RPMI8226 (cell line): ENCODE measurements at places on chromosomes 2 and 18.

- peak; percentile 64 for DNase-seq
These were observed 88.6 kb upstream of the BCL11A start for GRCh38 chr2:60641811-60642788.

- DNase-seq, result no peak
These were observed 45.4 kb upstream of the CCDC150 start for GRCh38 chr2:196594158-196594557.

DNA sequence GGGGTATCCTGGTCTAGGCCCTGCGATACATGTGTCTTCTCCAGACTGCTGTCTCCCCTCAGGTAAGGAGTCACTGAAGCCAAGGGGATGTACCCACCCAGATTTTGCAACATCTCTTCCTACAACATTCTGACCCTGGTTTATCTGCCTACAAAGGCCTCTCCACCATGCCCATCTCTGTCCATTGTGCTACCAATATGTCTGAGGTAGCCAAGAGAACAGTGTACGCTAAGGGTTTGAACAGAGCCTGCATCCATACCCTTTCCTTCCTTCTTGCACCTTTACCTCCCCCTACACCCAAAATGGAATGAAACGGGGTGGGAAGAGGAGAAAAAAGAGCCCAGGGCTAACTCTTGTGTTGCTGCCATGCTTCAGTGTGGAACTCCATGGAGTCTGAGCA, 11.9 kb downstream of the ZC3H15 start:
- no peak for DNase-seq

DNA sequence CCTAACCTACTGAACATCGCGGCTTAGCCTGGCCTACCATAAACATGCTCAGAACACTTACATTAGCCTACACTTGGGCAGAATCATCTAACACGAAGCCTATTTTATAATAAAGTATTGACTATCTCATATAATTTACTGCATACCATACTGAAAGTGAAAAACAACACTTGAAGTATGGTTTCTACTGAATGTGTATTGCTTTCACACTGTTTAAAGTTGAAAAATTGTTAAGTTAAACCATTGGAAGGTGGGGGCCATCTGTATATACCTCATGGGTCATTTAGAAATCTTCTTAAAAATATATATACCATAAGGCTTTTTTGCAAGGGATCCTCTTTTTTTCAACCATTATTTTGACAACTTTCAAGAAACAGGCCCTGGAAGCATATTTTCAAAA, 16.5 kb downstream of the RNF149 start:
- no peak for DNase-seq

- DNase-seq, result no peak
These were observed 23.2 kb downstream of the SUMO1 start for GRCh38 chr2:202215179-202215578.

DNA sequence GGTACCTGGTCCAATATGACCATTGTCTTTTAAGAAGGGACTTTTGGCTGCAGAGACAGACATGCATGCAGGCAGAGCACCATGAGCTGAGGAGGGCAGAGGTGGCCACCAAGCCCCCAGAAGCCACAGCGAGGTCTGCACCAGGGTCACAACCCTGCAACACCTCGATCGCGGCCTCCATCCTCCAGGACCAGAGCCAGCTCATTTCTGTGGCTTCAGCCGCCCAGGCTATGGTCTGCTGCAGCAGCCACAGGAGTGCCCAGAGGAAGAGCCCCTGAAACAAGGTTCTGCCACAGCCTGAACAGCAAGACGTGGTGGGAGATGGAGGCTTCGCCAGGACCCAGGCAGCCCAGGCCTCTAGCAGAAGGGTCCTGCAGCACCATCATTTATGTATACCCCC, 53.9 kb downstream of the ANKMY1 start:
- DNase-seq, result no peak

- DNase-seq, result no peak
These were observed 110.3 kb downstream of the KCNF1 start for GRCh38 chr2:11022064-11022463.

- no peak for DNase-seq
These were observed 134.9 kb upstream of the OTOS start for GRCh38 chr2:240275386-240275785.

DNA sequence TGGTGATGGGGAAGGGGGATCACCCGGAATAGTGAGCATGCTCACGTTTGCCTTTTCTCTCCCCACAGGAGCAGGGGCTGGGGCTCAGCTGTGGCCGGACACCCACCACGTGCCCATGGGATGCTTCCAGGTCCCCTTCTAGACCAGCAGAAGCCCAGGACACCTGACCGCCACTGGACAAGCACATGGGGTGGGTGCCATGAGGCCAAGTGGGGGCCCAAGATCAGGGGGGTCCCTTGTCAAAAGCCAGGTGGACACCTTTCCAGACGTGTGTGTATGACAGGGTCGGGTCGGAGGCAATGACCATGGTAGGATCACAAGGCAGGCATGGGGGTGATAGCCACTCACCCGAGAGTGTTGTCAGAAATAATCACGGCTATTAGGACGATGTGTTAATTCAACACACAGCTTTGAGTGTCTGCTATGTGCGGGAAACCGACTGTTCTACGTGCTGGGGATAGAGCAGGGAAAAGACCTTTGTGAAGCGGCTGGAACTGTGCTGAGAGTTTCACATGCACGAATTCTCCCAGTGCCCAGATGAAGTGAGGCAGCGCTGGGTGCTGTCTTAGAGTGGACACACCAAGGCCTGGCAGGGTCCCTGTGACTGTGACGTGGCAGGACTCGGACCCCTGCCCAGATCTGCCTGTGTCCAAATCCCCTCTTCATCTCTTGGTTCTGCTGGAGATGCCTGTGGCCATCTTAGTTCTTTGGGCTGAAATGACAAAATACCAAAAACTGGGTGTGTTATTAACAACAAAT, 244.7 kb downstream of the NDUFA10 start:
- no peak for DNase-seq

DNA sequence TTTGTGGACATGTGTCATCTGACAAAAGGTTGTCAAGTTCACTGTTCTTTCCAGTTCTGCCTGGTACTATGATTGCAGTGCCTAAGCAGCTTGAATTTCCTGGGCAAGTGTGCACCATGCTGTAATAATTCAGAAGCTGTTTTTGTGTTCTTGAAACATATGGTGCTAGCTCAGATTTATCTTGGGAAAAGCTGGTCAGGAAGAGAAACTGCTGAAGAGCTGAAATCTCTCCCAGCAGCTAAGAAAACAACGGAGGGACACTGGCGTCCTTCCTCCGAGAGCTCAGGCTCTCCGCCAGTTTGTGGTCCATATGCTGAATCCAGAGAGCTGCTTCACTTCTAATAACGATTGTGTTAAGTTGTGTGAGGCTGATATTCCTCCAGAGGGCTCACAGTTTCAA, 642.0 kb downstream of the DPP10 start:
- DNase-seq, result peak; percentile 12

GRCh38 chr2:226828191-226828590, 7.7 kb upstream of the RHBDD1 start:
- no peak for DNase-seq

GRCh38 chr2:43265421-43265820, 39.0 kb upstream of the ZFP36L2 start:
- DNase-seq, result no peak

- DNase-seq, result no peak
These were observed 1027.9 kb upstream of the FAM98A start for GRCh38 chr2:34627003-34627402.
